Mesothelial cell of epicardium (in vitro differentiated cells): ENCODE measurements at places on chromosomes 3 and 15.

DNA sequence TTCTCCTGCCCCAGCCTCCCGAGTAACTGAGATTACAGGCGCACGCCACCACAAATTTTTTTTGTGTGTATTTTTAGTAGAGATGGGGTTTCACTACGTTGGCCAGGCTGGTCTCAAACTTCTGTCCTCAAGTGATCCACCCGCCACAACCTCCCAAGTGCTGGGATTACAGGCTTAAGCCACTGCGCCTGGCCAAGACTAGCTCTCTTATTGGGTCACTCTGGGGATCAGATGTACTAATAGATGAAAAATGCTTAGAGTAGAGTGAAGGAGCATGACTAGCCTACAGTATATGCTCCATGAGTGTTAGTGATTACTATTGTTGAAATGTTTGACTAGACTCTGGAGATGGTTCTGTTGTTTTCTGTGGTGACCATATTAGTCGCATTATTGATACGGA lies 21.8 kb downstream of the RARB start:
- no peak for DNase-seq

DNA sequence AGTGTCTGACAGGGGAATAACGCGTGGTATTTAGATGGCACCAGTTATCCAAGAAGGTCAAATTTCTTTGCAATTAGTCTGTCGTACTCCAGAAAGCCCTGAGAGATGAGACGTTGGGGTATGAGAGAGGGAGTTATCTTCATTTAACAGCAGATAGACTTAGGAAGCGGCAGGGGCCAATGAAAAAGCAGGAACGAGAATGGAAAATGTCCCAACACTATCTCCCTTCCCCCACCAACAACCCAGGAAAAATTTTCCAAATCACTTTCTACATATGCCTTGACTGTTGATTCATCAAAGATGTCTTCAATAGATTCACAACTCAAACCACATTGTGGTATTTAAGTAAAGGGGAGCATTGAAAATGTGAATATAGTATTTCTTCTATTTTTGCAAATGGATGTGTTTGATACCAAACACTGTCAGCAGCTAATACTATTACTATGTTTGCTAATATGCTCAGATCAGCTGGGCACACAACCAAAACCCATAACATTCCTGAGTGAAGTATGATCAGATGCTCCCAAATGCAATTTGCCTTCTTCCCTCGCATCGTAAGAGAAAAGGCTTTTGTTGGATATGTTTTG lies 13.3 kb upstream of the GREM1 start:
- DNase-seq, result no peak

DNA sequence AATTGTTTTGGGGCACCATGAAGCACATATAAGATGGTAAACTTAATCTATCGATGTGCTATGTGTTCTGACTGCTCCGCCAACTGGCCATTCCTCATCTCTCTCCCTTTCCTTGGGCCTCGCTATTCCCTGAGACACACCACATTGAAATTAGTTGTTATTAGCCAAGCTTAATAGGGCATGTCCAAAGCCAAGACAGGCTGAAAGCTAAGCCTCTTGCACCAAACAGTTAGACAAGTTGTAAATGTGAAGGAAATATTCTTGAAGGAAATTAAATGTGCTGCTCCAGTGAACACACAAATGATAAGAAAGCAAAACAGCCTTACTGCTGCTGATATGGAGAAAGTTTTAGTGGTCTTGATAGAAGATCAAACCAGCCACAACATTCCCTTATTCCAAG lies 39.3 kb downstream of the C2CD4A start:
- DNase-seq, result no peak

- no peak for DNase-seq
Measured at GRCh38 chr15:40633178-40633577, 39.1 kb downstream of the KNL1 start.

DNA sequence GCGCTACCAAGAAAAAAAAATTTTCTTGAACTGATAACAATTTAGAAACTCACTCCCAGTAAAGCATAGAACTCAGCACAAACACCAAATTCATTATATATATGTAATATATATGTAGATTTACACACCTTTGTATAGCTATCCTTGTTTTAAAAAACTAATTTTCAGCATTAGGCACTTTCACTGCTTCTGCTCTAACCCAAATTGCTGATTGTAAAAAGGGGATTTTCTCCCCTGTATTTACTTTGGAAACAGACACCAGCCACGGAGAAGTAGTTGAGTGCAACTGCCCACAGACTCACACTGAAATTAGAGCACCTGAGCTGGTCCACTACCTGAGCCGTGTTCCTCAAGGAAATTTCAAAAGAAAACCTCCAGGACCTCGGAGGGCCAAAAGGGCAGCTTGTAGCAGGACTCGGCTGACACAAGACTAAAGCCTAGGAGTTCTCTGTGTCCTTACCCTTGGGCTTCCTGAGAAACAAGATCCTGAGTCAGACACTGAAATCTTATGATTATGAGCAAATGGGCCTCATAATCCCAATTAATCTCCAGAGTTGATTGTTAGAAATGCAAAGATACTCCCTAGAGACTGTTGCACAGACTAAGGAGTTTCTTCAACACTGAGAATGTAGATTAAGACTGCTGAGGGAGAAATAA lies 106.0 kb downstream of the TNIK start:
- no peak for DNase-seq

GRCh38 chr15:101054116-101054515 lies 135.0 kb downstream of the LRRK1 start:
- DNase-seq, result no peak

DNA sequence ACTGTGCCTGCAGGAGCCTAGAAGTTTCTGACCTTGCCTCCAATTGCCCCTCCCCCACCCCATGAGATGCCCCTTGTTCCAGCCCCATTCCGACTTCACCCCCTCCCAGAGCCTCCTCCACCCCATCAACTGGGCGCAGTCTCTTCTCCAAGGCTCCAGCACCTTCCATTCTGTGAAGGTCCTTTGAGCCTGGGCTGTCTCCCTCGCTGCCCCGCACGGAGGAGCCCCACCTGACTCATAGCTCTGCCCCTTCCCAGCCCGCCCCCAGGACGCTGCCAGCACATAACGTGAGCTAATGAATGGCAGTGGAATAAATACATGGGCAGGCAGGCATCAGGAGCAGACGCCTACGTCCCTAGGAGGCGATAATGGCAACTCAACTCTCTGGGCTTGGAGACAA lies 113.1 kb downstream of the NUP210 start:
- no peak for DNase-seq

GRCh38 chr3:157134620-157135191 lies 25.2 kb downstream of the CCNL1 start:
- DNase-seq, result no peak

GRCh38 chr3:63352008-63352279 lies 73.8 kb downstream of the SYNPR start:
- no peak for DNase-seq

GRCh38 chr3:133258358-133258757 lies 141.5 kb upstream of the BFSP2 start:
- DNase-seq, result no peak

GRCh38 chr15:67569668-67570067 lies 27.2 kb downstream of the MAP2K5 start:
- DNase-seq, result no peak

DNA sequence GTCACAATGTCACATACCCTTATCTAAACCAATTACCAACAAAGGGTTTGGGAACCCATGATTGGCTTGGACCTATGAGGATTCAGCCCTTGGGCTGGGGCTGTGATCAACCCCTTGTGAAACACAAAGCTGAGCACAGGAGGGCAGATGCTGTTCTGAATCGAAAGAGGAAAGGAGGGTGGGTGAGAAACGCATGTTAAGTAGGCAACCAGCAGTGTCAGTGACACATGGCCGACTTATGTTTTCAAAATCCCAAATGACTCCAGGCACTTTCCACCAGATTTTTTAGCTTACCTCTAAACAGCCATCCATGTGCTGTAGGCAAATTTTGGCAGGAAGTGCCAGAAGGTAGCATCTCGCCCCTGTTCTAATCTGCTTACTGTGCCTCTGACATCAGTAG lies 34.1 kb upstream of the KLHL25 start:
- DNase-seq, result no peak

- no peak for DNase-seq
Measured at GRCh38 chr3:191961022-191961421, 500.1 kb downstream of the PYDC2 start.

DNA sequence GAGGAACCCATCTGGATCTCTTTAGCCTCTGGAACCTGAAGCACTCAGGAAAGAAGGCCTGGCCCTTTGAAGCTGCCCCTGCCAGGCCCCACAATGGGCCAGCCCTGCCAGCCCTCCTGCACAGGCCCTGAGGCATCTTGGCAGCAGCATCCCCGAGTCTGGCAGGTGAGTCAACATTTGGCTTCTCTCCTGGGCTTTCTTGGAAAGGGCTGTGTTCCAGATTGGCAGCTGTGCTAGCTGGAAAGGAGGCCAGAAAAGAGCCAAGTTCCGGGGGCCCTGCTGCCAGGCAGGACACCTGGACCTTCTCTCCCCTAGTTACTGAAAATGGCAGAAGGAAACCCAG lies 187.2 kb downstream of the SHQ1 start:
- no peak for DNase-seq

DNA sequence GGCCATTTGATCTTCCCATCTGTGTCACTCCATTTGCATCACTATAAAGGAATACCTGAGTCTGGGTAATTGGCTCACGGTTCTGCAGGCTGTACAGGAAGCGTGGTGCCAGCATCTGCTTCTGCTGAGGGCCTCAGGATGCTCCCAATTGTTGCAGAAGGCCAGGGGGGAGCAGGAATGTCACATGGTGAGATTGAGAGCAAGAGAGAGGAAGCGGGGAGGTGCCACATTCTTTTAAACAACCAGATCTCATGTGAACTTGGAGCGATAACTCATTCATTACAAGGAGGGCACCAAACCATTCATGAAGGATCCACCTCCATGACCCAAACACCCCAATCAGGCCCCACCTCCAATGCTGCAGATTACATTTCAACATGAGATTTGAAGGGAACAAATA lies 13.1 kb upstream of the RAB7A start:
- DNase-seq, result no peak

DNA sequence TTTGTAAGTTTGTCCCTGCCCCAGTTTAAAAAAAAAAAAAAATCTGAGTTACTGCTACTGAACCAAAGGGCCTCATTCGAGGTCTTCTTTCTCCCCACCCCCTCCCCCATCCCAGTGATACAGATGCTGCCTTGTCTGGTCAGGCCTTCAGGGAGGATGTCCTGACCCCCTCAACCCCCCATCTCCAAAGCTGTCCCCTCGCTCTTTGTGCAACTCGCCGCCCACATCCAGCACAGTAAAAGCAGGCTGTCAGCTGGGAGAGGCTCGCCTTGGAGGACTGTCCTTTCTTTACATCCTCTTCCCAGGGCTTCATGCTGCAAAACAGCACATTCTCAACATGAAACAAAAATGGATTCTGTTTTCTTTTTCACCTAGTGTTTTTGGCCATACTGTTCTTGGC lies 133.4 kb downstream of the VGLL4 start:
- no peak for DNase-seq

- DNase-seq, result no peak
Measured at GRCh38 chr15:32643907-32644445, 2.5 kb downstream of the SCG5 start.

DNA sequence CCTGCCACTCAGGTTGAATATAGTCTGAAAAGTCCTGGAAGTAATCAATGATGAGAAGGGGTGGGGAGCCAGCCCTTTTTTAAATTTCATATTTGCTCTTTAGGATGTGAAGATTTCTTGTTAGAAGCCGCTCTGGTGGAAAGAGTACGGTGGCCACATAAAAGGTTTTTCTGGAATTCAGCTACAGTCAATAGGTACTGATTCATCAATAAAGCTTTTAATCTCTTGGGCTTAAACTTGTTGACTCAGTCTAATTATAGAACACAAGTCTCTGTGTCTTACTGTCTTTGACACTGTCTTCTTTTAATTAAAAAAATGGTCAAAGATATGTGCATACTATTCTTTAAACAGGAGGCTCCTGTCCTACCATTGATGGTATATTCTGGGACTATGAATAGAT lies 99.9 kb upstream of the TP63 start:
- no peak for DNase-seq
